ENCODE measurements at places on chromosomes 7 and 10.

DNA sequence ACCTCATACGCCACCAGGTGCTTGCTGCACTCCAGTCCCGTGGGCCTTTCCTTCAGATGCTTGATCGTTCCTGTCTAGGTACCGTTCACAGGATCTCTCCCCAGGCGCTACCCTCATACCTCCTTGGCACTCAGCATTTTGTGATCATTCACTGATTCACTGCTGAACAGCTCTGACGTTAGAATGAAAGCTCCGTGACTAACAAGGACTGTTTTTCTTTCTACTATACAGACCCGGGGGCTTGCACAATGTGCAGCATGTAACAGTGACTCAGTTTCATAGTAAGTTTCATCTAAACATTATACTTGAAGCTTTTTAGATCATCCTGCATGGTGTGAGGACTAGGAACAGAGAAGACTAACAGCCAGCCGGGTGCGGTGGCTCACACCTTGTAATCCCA is 20.6 kb downstream of the KIN start:
- no peak for DNase-seq

GRCh38 chr10:70843333-70843732 is 27.6 kb downstream of the SGPL1 start:
- no peak for DNase-seq

- no peak for DNase-seq
Observed at GRCh38 chr7:101553771-101554445, 75.2 kb downstream of the MYL10 start.

- DNase-seq = peak; percentile 79
Observed at GRCh38 chr7:149071641-149072437, 18.7 kb downstream of the ZNF786 start.

- DNase-seq = no peak
Observed at GRCh38 chr10:71075759-71076472, 136.5 kb upstream of the UNC5B start.

GRCh38 chr10:122191936-122192541 is 79.1 kb upstream of the BTBD16 start:
- DNase-seq = no peak

DNA sequence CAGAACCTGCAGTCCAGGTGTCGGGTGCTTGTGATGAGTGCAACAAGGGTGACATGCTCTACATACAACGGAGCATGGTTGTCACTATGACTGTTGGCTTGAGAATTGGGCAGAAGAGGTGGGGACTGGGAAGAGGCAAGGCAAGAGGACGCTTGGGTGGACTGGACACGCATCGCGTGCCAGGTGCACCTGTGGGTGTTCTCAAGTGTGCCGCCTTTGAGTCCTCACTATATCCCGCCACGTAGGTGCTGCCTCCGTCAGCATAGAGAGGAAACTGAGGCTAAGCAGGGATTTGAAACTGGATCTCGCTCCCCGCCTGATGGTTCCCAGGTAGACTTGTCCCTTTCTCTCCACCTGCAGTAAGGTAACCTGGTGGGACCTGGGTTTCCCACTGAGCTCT is 27.2 kb downstream of the CDH23 start:
- no peak for DNase-seq

- peak; percentile 18 for DNase-seq
Observed at GRCh38 chr7:92421676-92422435, 25.4 kb upstream of the GATAD1 start.

DNA sequence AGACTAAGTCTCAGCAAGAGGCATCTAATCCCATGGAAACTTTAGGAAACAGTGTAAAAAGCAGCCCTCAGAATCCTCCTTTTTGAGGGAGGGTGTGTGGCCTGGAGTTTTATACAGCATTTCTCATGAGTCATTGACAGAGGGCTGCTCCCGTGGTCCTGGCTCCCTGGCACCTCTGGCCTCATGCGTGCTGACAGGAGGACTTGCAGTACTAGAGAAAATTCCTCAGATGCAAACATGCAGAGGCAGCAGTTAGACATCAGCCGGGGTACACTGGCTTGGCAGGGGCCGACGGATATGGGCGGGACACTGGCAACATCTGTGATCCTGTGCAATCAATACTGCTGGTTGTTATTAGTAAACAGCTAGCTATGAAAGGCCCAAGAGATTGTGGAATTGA is 925.1 kb upstream of the CELF2 start:
- DNase-seq = no peak

- DNase-seq = no peak
Observed at GRCh38 chr7:37269711-37270508, 178.8 kb downstream of the ELMO1 start.

- peak; percentile 87 for DNase-seq
Observed at GRCh38 chr10:11141571-11142091, 124.0 kb downstream of the CELF2 start.

- DNase-seq = peak; percentile 61
Observed at GRCh38 chr7:125316466-125316865, 386.8 kb upstream of the POT1 start.

GRCh38 chr10:78506614-78507013 is 473.0 kb downstream of the RPS24 start:
- no peak for DNase-seq

Data from GDM1 (cell line).